ENCODE measurements at places on chromosomes 6 and 20. TPM values are rescaled to one million over a fixed set of nuclear protein-coding genes. Genes with fewer than 3 reads are reported as not detected.

GRCh38 chr6:169487579-169488436, 214.0 kb downstream of the WDR27 start:
- H3K36me3 ChIP-seq: no peaks in the 10 kb centered on the region
- H3K27me3 ChIP-seq: no peaks in the 10 kb centered on the region
- no peak for DNase-seq
- peaks cover 6% of the 10 kb centered on the region for H3K4me1 ChIP-seq
- H3K4me3 ChIP-seq: no peak overlapping the region
- H3K27ac ChIP-seq: no peak overlapping the region

DNA sequence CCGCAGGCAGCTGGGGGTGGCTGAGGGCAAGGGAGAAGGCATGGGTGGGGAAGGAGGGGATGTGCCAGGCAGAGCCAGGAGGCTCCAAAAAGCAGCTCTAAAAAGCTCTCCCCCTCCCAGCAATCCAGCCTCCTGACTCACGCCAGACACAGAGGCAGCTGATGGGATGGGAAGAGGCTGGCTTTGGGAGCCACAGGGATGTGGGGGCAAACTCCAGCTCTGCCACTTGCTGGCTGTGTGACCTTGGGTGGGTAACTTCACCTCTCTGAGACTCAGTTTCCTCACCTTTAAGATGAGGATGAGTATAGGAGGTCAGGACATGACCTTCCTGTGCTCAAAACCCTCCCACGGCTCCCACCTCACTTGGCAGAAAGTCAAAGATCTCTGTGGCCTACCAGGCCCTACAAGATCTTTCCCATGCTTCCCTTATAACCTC, 148.9 kb downstream of the CEBPB start:
- H3K27ac ChIP-seq: peak overlapping the region; percentile 16
- H3K4me3 ChIP-seq: no peak overlapping the region
- H3K36me3 ChIP-seq: no peaks in the 10 kb centered on the region
- peaks cover 12% of the 10 kb centered on the region for H3K4me1 ChIP-seq
- no peak for DNase-seq
- no peaks in the 10 kb centered on the region for H3K27me3 ChIP-seq

GRCh38 chr20:50299325-50299629, 108.6 kb downstream of the CEBPB start:
- DNase-seq: no peak
- H3K4me3 ChIP-seq: no peak overlapping the region
- no peak overlapping the region for H3K27ac ChIP-seq

DNA sequence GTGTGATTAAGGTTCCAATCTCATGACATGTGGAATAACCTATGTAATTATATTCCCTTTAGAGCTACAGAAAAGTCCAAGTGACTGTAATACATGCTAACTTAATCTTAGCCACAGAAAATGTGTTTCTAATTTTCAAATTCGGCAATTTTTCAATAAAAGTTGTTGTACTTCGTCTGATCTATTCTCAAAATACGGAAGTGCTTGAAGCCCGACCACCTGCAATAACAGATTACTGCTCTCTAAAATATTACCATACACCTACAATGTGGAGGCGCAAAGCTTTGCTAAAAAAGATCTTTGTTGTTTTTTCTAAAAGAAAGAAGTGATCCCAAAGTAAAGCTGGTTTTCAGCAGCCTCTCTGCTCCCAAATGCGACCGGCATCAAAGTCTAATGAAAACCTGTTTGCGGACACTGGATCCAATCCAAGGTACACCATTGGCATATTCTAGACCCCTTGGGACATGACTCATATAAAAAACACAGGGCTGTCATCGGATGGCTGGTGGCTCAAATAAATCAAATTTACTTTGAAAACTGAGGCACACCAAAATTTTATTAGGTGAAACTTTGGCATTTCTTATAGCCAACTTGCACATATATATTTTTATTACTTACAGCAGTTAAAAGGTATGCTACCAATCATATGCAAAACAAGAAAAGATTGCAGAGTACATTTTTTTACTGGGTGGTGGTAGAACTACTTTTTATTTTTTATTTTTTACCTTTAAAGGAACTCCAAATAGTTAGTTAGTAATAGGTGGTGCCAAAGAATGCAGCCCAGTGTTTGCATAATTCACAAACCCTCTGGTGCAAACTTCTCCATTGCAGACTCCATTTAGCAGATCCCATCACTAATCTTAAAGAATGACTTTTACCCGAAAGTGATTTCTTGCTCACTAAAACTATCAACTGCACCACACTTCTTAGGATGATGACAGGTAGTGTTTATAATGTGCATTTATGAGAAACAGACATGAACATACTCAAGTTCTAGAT, 118.7 kb upstream of the TBX18 start:
- DNase-seq: no peak
- no peak overlapping the region for H3K4me3 ChIP-seq
- no peaks in the 10 kb centered on the region for H3K36me3 ChIP-seq
- H3K27ac ChIP-seq: no peak overlapping the region
- H3K27me3 ChIP-seq: no peaks in the 10 kb centered on the region

DNA sequence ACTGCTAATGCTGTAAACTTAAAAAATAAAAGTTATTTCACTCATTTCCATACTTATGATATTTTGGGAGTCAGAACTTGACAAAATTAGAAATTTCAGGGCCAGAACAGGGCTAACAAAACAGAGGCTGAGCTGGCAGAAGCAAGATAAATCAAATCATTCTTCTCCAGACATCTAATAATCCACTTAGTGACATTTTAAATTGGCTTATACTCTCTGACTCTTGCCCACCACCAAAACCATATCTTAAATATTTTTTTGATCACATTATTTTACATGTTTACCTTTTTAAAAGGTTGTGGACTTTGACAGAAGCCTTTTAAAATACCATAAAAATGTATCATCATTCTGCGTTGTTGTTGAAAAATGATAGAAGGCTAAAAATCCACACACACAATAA, 116.5 kb downstream of the LMBRD1 start:
- no peaks in the 10 kb centered on the region for H3K36me3 ChIP-seq
- H3K4me1 ChIP-seq: no peaks in the 10 kb centered on the region
- H3K4me3 ChIP-seq: no peak overlapping the region
- H3K27ac ChIP-seq: no peak overlapping the region
- no peaks in the 10 kb centered on the region for H3K27me3 ChIP-seq
- no peak for DNase-seq

- no peak for DNase-seq
- H3K36me3 ChIP-seq: no peaks in the 10 kb centered on the region
- no peak overlapping the region for H3K4me3 ChIP-seq
- H3K4me1 ChIP-seq: no peaks in the 10 kb centered on the region
- H3K27ac ChIP-seq: no peak overlapping the region
- no peaks in the 10 kb centered on the region for H3K27me3 ChIP-seq
Measured at GRCh38 chr20:6238421-6238820, 115.6 kb upstream of the FERMT1 start.

DNA sequence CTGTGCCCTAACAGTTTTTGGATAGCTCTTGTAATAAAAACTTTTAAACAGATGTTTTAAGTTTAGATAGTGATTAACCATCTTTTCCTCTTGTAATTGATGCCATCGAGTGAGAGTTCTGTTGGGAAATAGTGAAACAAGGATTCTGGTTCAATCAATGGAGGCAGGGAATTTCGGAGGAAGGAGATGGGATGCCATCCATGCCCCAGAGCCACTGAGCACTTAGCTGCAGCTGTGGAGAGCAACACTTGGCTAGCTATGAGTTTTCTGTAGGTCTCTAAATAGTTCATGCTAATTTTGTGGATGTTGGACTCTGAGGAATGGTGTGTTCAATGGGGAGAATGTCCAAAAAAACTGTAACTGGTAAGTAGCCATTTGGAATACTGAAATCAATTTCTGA, 16.7 kb downstream of the CBFA2T2 start:
- no peak for DNase-seq
- H3K4me1 ChIP-seq: no peaks in the 10 kb centered on the region
- H3K27ac ChIP-seq: no peak overlapping the region
- H3K27me3 ChIP-seq: no peaks in the 10 kb centered on the region
- no peak overlapping the region for H3K4me3 ChIP-seq

GRCh38 chr6:79158856-79159516, 75.5 kb downstream of the HMGN3 start:
- H3K27ac ChIP-seq: no peak overlapping the region
- peak; percentile 16 for DNase-seq
- no peaks in the 10 kb centered on the region for H3K36me3 ChIP-seq
- no peak overlapping the region for H3K4me3 ChIP-seq

GRCh38 chr6:12980741-12981140, 264.2 kb downstream of the PHACTR1 start:
- DNase-seq: no peak
- no peaks in the 10 kb centered on the region for H3K4me1 ChIP-seq
- H3K36me3 ChIP-seq: no peaks in the 10 kb centered on the region
- no peaks in the 10 kb centered on the region for H3K27me3 ChIP-seq
- no peak overlapping the region for H3K27ac ChIP-seq

GRCh38 chr20:56945057-56945456, 316.0 kb downstream of the TFAP2C start:
- H3K27me3 ChIP-seq: peaks cover 5% of the 10 kb centered on the region
- peaks cover 18% of the 10 kb centered on the region for H3K4me1 ChIP-seq
- no peaks in the 10 kb centered on the region for H3K36me3 ChIP-seq
- no peak for DNase-seq
- H3K4me3 ChIP-seq: no peak overlapping the region
- no peak overlapping the region for H3K27ac ChIP-seq

- H3K4me1 ChIP-seq: peaks cover 18% of the 10 kb centered on the region
- H3K4me3 ChIP-seq: no peak overlapping the region
- no peaks in the 10 kb centered on the region for H3K27me3 ChIP-seq
- no peak overlapping the region for H3K27ac ChIP-seq
- peak; percentile 13 for DNase-seq
Measured at GRCh38 chr6:152273638-152274037, 363.5 kb downstream of the SYNE1 start.

- no peaks in the 10 kb centered on the region for H3K27me3 ChIP-seq
- H3K27ac ChIP-seq: peak overlapping the region; percentile 59
- DNase-seq: no peak
- H3K4me3 ChIP-seq: no peak overlapping the region
- H3K36me3 ChIP-seq: no peaks in the 10 kb centered on the region
- peaks cover 15% of the 10 kb centered on the region for H3K4me1 ChIP-seq
Measured at GRCh38 chr6:105428342-105428957, 25.6 kb upstream of the PREP start.

GRCh38 chr6:53347921-53348370, 804 bp downstream of the ELOVL5 start:
- H3K4me3 ChIP-seq: peak overlapping the region; percentile 51
- no peaks in the 10 kb centered on the region for H3K27me3 ChIP-seq
- peak overlapping the region; percentile 96 for H3K27ac ChIP-seq
- no peaks in the 10 kb centered on the region for H3K36me3 ChIP-seq

GRCh38 chr6:107533415-107534059, 43.6 kb downstream of the SOBP start:
- no peak overlapping the region for H3K4me3 ChIP-seq
- no peaks in the 10 kb centered on the region for H3K36me3 ChIP-seq
- no peak overlapping the region for H3K27ac ChIP-seq
- peaks cover under 1% of the 10 kb centered on the region for H3K4me1 ChIP-seq
- no peak for DNase-seq
- no peaks in the 10 kb centered on the region for H3K27me3 ChIP-seq

DNA sequence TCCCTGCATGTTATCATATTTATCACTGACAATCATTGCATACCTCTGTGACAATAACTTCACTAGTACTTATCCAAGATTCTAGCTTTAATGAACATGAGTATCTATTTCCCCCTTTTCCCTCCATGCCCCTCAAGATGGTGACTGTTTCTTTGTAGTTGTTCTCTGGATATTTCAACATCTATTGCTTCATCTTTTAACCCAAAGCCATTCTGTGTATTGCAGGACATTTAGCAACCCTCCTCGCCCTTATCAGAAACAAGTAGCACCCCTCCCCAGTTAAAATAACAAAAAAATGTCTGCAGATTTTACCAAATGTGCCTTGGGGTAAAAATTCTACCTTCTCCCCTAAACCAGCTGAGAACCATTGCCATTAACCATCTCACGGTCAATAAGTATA, 979.8 kb upstream of the MANEA start:
- H3K27me3 ChIP-seq: no peaks in the 10 kb centered on the region
- H3K27ac ChIP-seq: no peak overlapping the region
- no peak for DNase-seq

DNA sequence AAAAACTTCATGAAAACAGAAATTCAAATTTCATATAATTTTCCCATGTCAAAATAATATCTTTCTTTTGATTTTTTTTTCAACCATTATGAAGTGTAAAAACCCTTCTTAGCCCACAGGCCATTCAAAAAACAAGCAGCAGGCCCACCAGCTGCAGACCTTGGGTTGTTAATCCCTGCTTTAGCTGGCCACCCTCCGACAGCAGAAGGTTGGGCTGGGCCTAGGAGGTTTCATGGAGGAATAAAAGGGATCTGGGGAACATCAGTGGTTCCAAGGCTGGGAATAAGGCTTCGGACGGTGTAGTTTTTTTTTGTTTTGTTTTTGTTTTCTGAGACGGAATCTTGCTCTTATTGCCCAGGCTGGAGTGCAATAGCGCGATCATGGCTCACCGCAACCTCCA, 3.6 kb upstream of the HSP90AB1 start:
- no peak for DNase-seq
- no peak overlapping the region for H3K4me3 ChIP-seq
- no peaks in the 10 kb centered on the region for H3K27me3 ChIP-seq

- no peak for DNase-seq
- no peaks in the 10 kb centered on the region for H3K4me1 ChIP-seq
- no peak overlapping the region for H3K27ac ChIP-seq
- no peak overlapping the region for H3K4me3 ChIP-seq
- no peaks in the 10 kb centered on the region for H3K36me3 ChIP-seq
Measured at GRCh38 chr20:29874476-29875202, 1382.8 kb upstream of the DEFB115 start.

GRCh38 chr6:134152767-134153485, 100.5 kb upstream of the SLC2A12 start:
- no peaks in the 10 kb centered on the region for H3K36me3 ChIP-seq
- H3K27ac ChIP-seq: no peak overlapping the region
- DNase-seq: no peak
- no peaks in the 10 kb centered on the region for H3K27me3 ChIP-seq
- H3K4me3 ChIP-seq: no peak overlapping the region

GRCh38 chr6:9496837-9497236, 918.0 kb downstream of the TFAP2A start:
- no peaks in the 10 kb centered on the region for H3K4me1 ChIP-seq
- no peak overlapping the region for H3K27ac ChIP-seq
- H3K4me3 ChIP-seq: no peak overlapping the region
- no peak for DNase-seq

- H3K27ac ChIP-seq: no peak within 1 kb of the TSS
- peaks cover 2% of the 10 kb centered on the region for H3K4me1 ChIP-seq
- DNase-seq: peak; percentile 68
- peak within 1 kb of the TSS; percentile 85 for H3K4me3 ChIP-seq
- H3K36me3 ChIP-seq: no peaks in the 10 kb centered on the region
Measured at GRCh38 chr6:84033523-84034451, at the start of gene MRAP2. Gene MRAP2 (plus strand): TSS chr6:84033772. CDS start chr6:84055319, 21,547 bp downstream.

The TREML2 gene
- 0.40 TPM for total RNA-seq

The BTN1A1 gene
- total RNA-seq: 0.60 TPM

The HTR1E gene
- 5.3 TPM for total RNA-seq

The SGK2 gene
- total RNA-seq: 20.6 TPM

The C6orf58 gene
- not detected for total RNA-seq

The C2 gene
- 48.3 TPM for total RNA-seq

The CD109 gene
- 7.3 TPM for total RNA-seq

The LRFN2 gene
- total RNA-seq: 0.33 TPM

The IPCEF1 gene
- total RNA-seq: 0.80 TPM
